ENCODE measurements at places on chromosomes 3 and 15. TPM values are rescaled to one million over a fixed set of nuclear protein-coding genes. Genes with fewer than 3 reads are reported as not detected.
A peak's percentile ranks its signal among the peaks of the same experiment; 100 is the strongest.

DNA sequence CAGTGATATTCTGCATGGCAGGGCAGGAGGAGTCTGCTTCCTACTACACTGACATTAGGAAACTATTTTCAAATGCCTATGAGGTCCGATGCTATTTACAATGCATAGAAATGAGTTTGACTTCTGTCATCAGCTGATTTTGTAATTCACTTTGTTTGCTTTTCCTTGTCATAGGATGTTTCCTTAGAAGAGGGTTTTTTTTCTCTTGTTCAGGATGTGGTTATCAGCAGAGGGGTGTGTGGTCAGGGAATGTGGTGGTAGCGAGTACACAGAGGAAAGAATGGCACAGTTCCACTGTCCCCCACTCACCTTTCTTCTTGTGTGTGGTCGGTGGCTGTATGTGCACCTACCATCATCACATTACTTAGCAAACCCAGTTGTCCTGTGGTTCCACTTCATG is 231.5 kb downstream of the LRTM1 start:
- no peaks in the 10 kb centered on the region for H3K27me3 ChIP-seq
- H3K4me1 ChIP-seq, result no peaks in the 10 kb centered on the region
- H3K4me3 ChIP-seq, result no peak overlapping the region
- H3K27ac ChIP-seq, result no peak overlapping the region

- DNase-seq, result no peak
- H3K4me3 ChIP-seq, result no peak overlapping the region
- no peaks in the 10 kb centered on the region for H3K27me3 ChIP-seq
- H3K27ac ChIP-seq, result no peak overlapping the region
- H3K4me1 ChIP-seq, result no peaks in the 10 kb centered on the region
Observed at GRCh38 chr3:40717471-40717870, 192.7 kb downstream of the ZNF621 start.

DNA sequence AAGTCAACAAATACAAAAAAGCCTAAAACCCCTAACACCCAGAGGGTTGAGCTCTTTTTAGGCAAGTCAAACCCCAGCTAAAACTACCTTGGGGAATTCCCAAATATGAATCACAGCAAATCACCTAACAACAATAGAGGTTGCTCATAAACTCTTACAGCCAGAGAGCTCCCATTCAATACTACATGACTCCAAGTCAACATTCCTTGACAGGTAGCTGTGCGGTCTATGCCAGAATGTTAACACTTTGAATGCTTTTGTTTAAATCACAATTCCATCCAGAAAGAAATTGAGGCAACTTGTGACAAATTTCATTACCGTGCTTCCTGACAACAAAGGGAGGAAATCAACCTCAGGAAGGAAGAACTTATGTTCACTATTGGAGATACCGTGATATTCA is 7.5 kb upstream of the UACA start:
- no peak overlapping the region for H3K4me3 ChIP-seq
- no peaks in the 10 kb centered on the region for H3K27me3 ChIP-seq
- no peaks in the 10 kb centered on the region for H3K4me1 ChIP-seq
- H3K27ac ChIP-seq, result no peak overlapping the region
- no peak for DNase-seq

DNA sequence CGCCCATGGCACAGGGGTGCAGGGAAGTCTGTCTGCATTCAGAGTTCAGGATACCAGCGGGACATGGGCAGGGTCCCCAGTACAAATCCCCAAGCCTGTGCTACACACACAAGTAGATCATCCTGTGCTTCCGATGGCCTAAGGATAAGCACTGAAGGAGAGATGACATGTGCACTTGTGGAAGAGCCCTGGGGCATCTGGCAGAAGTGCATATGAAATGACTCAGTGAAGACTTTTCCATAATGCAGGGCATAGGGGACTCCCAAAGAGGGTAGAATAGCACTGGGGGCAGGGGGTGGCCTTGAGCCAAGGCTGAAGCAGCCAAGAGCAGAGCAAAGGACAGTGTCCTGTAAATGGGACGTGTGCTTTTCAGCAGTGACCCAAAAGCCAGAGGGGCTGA is 22.9 kb downstream of the ADAMTS17 start:
- H3K27ac ChIP-seq, result no peak overlapping the region
- H3K27me3 ChIP-seq, result no peaks in the 10 kb centered on the region
- no peaks in the 10 kb centered on the region for H3K36me3 ChIP-seq
- H3K4me3 ChIP-seq, result no peak overlapping the region
- no peak for DNase-seq

DNA sequence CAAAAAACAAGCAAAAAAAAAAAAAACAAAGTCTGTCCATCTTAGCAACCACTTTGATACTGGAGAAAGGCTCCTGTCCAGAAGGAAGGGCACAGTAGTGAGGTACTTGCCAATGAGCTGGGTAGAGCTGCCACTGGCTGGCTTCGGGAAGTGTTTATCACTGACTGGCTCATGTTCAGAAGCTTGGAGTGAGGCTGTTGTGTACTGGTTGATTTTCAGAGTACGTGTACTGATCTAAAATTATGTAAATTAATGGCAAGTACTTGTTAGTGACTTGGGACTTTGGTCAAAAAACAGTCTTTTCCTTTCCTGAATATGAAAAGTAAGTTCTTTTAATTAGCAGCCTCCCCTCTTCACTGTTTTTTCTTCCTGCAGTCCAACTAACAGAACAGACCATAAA is 979 bp upstream of the ZNF621 start:
- H3K36me3 ChIP-seq, result peaks cover 3% of the 10 kb centered on the region
- DNase-seq, result no peak
- H3K27me3 ChIP-seq, result no peaks in the 10 kb centered on the region
- no peak overlapping the region for H3K4me3 ChIP-seq

DNA sequence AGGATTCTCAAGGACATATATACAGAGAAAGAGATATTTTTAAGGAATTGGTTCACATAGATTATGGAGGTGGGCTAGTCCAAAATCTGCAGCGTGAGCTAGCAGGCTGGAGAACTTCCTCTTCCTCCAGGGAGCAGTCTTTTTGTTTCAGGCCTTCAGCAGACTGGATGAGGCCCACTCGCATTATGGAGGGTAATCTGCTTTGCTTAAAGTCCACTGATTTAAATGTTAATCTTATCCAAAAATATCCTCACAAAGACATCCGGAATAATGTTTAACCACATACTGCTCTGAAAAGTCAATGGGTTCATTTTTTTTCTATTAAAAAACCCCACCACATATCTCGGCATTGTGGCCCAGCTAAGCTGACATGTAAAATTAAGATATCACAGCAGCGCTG is 22.2 kb upstream of the NRROS start:
- H3K27ac ChIP-seq, result no peak overlapping the region
- H3K4me1 ChIP-seq, result peaks cover 4% of the 10 kb centered on the region
- no peak overlapping the region for H3K4me3 ChIP-seq
- H3K27me3 ChIP-seq, result no peaks in the 10 kb centered on the region

DNA sequence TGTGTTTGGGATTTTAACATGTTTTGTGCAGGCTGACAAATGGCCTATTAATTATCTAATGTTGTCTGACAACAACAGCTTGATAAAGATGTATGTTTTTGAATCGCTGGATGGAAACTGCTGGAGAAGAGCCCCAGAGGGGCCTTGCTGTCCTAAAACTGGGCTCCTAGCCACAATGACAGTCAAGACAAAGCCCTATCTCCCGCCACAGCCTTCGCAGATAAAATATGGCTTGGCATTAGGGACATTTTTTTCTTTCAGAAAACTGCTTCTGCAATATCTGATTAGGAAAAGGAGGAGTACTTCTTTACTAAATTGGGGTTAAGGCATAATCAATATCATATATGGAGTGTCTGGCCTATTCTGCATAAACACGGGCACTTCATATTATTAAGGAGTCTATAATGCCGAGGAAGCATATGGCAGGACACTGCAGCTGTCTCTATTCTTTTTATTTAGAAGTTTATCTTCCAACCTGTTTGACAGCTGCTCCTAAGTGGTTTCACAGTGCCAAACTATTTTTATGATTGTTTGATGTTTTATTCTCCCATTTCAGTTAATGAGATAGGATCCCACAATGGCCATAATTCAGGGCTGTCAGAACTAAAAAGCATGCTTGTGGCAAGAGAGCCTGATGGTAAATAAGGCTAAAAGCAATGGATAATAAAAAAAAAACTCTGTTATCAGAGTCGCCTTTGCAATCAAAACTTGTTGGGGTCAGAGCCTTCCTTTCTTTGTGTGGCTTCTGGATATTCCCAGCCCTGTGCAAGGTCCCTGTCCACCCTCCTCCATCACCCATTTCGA is 210.1 kb downstream of the MECOM start:
- no peak overlapping the region for H3K27ac ChIP-seq
- no peaks in the 10 kb centered on the region for H3K4me1 ChIP-seq
- DNase-seq, result no peak
- H3K36me3 ChIP-seq, result no peaks in the 10 kb centered on the region
- no peak overlapping the region for H3K4me3 ChIP-seq

DNA sequence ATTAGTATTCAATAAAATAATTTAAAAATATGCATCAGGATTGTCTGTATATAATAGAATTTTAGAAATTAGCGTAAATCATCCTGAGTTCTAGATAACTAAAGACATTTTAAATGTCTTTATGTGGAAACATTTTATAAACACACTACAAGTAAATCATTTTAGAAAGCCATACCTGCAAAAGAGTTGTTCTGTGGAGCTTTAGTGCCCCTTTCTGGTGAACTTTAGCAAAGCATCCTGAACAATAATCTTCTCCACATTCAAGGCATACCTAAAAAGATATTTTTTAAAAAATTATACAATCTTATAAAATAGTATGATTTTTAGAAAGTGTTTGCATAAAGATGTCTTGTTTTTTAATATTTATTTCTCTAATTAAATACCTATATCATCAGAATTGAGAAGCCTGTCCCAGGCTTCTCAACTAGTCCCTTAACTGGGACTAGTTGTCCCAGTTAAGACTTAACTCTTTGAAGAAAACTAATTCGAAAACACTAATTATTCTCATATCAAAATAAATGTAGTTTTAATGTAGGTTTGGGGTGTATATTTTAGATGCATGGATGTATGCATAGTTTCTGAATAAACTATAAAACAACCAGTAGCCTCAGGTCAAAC is 29.7 kb downstream of the ZBBX start:
- H3K4me1 ChIP-seq, result no peaks in the 10 kb centered on the region
- H3K4me3 ChIP-seq, result no peak overlapping the region
- no peak for DNase-seq
- no peak overlapping the region for H3K27ac ChIP-seq

- peak overlapping the region; percentile 94 for H3K4me3 ChIP-seq
- DNase-seq, result no peak
- H3K27me3 ChIP-seq, result no peaks in the 10 kb centered on the region
- H3K36me3 ChIP-seq, result no peaks in the 10 kb centered on the region
- peaks cover 38% of the 10 kb centered on the region for H3K4me1 ChIP-seq
Observed at GRCh38 chr15:75449585-75450306, 1.7 kb downstream of the SIN3A start.

GRCh38 chr15:41115161-41115651 is 874 bp downstream of the INO80 start:
- peaks cover 16% of the 10 kb centered on the region for H3K4me1 ChIP-seq
- no peak for DNase-seq
- no peaks in the 10 kb centered on the region for H3K36me3 ChIP-seq
- no peaks in the 10 kb centered on the region for H3K27me3 ChIP-seq
- H3K27ac ChIP-seq, result peak overlapping the region; percentile 80
- H3K4me3 ChIP-seq, result peak overlapping the region; percentile 85

- no peak overlapping the region for H3K4me3 ChIP-seq
- H3K27ac ChIP-seq, result no peak overlapping the region
- DNase-seq, result no peak
- H3K36me3 ChIP-seq, result no peaks in the 10 kb centered on the region
Observed at GRCh38 chr3:156760333-156760732, 65.8 kb upstream of the LEKR1 start.

DNA sequence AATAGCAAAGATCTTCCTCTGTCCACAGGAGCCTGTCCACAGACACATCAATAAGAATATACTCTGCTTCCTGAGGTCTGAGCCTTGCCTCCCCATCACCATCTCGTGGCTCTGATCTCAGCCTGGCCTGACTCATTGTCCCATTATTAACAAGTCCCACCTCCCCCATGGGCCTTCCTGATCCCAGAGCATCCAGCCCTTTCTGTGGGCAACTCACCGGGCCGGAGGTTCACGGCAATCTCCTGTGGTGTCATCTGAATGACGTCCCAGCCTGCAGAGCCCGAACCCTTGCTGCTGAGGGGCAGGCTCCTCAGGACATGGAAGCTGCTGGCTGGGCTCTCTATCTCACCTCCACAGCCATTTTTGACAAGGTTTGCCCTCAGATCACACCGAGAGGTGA is 28.1 kb downstream of the ITGB5 start:
- H3K27ac ChIP-seq, result no peak overlapping the region
- no peaks in the 10 kb centered on the region for H3K4me1 ChIP-seq
- no peak overlapping the region for H3K4me3 ChIP-seq
- H3K36me3 ChIP-seq, result no peaks in the 10 kb centered on the region
- H3K27me3 ChIP-seq, result no peaks in the 10 kb centered on the region
- no peak for DNase-seq

- H3K27me3 ChIP-seq, result no peaks in the 10 kb centered on the region
- no peak overlapping the region for H3K4me3 ChIP-seq
- DNase-seq, result no peak
- no peak overlapping the region for H3K27ac ChIP-seq
- H3K4me1 ChIP-seq, result no peaks in the 10 kb centered on the region
Observed at GRCh38 chr15:44516436-44516835, 20.5 kb upstream of the EIF3J start.

DNA sequence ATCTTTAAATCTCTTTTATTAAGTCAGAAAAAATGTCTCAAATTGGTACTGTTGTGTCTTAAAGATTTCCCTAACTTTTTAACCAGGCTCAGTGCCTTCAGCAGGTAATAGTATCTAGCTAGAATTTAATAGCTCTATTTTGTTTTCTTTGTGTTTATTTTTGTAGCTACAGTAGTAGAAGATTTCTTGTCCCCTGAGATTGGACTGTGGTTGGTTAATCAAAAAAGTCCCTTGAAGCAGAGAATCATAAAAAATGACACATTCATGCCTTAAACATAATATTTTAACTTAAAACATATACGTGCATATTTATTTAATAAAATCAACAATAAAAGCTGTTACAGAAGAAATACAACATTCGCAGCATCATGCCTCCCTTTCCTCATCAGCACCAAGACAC is 102.8 kb downstream of the EEFSEC start:
- DNase-seq, result no peak
- peaks cover 9% of the 10 kb centered on the region for H3K36me3 ChIP-seq
- no peak overlapping the region for H3K27ac ChIP-seq
- H3K4me1 ChIP-seq, result no peaks in the 10 kb centered on the region
- H3K27me3 ChIP-seq, result no peaks in the 10 kb centered on the region

GRCh38 chr15:99987119-99987506 is 253.9 kb upstream of the LYSMD4 start:
- no peak for DNase-seq
- H3K27me3 ChIP-seq, result no peaks in the 10 kb centered on the region
- no peak overlapping the region for H3K4me3 ChIP-seq
- H3K36me3 ChIP-seq, result no peaks in the 10 kb centered on the region
- no peaks in the 10 kb centered on the region for H3K4me1 ChIP-seq

DOCK3 gene
- 1.5 TPM for total RNA-seq

FMN1 gene
- 32.2 TPM for total RNA-seq

GABRB3 gene
- not detected for total RNA-seq

SCN11A gene
- total RNA-seq, result 0.32 TPM

SCAANT1 gene
- total RNA-seq, result not detected

RYR3 gene
- total RNA-seq, result 5.3 TPM

SECISBP2L gene
- 72.7 TPM for total RNA-seq

CD47 gene
- 134 TPM for total RNA-seq

SORD gene
- 6.4 TPM for total RNA-seq
